Placental pericyte (primary cell): ENCODE measurements at places on chromosomes 4 and X. TPM values are rescaled to one million over a fixed set of nuclear protein-coding genes. Genes with fewer than 3 reads are reported as not detected.

GABRG1 gene
- not detected in 2 replicates for total RNA-seq

MAGEA10 gene
- total RNA-seq = not detected in 2 replicates

UGT8 gene
- 0.14 and 0.44 TPM in 2 replicates for total RNA-seq

ZBTB49 gene
- 5.9 and 8.7 TPM in 2 replicates for total RNA-seq

GRIA3 gene
- total RNA-seq = 0.22 and 6.2 TPM in 2 replicates

ATP2B3 gene
- not detected in 2 replicates for total RNA-seq

SH3RF1 gene
- total RNA-seq = 35.9 and 67.0 TPM in 2 replicates

POU3F4 gene
- not detected in 2 replicates for total RNA-seq

TMPRSS11A gene
- total RNA-seq = not detected in 2 replicates

NOX1 gene
- 0.22 TPM in 1 of 2 replicates, not detected in the other for total RNA-seq

FAM114A1 gene
- total RNA-seq = 319 and 352 TPM in 2 replicates

RPL36A gene
- 295 and 656 TPM in 2 replicates for total RNA-seq

CYLC1 gene
- total RNA-seq = not detected in 2 replicates

PNMA6F gene
- total RNA-seq = not detected in 2 replicates
